ENCODE measurements at places on chromosomes 2 and 18.

DNA sequence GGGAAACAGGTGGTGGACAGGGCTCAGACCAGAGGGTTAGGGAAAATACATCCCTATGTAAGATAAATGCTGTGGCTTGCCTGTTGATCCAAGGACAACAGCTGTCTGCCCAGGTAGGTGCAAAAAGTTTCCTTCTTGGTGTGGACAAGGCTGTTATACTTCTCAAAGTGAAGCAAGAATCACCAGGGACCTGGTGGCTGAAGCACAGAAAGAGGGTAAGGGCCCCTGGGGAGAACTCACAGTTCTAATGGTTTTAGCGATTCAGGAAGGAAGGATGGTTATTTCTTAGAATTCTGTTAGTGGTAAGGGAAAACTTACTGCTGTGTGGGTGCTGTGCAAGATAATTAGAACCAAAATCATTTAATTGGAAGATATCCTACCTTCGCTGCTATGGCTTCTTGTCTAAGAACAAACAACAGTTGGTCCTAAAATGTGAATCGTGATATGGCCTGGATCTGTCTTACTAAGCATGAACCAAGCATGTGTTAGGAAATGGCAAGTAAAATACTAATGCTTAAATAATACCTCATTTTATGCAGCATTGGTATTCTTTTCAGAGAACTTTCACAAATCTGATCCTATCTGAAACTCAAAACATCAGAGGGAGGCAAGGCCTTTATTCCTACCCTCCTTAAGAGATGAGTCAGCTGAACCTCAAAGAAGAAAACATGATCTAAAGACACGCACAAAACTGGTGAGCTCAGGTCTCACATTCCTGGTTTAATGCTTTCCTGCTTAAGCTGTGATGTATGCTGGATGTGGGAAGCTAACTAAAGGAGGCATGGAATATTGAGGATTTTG is 159.2 kb upstream of the THUMPD2 start:
- peak; percentile 93 for DNase-seq

DNA sequence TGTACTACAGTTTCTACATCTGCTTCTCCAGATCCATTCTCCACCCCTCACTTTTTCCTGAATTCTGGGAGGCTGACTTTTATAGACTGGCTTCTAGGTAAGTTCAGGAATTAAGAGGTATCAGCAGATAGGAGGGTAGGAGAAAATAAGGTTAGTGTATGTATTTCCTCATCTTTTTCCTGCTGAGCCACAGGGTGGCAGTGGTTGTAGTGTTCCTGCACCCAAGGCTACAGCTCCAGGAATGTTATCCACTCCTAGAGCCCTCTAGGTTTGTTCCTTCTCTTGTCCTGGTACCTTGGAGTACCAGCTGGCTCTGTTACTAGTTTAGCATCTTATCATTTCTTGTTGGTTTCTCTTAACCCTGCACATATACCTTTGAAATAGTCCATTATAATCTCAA is 40.7 kb upstream of the C2orf66 start:
- peak; percentile 43 for DNase-seq

- peak; percentile 2 for DNase-seq
Observed at GRCh38 chr2:152920846-152921245, 202.4 kb downstream of the ARL6IP6 start.

- DNase-seq = no peak
Observed at GRCh38 chr2:10397297-10397875, 50.7 kb downstream of the ODC1 start.

DNA sequence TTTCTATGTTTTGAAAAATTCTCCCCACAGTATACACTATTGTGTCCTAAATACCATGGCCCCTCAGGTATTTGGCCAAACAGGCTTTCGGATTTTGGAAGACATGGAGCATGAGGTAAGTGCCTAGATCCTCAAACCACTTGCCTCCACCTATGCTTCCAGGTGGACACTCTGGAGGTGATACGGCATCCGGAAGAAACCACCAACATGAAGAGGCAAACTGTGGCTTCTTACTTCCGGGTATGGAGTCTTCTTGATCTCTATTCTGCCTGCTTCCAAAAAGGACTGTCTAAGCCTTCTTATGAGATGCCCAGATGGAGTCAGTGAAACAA is 252.0 kb upstream of the SP5 start:
- DNase-seq = no peak

- DNase-seq = peak; percentile 53
Observed at GRCh38 chr2:40369267-40370006, 82.5 kb downstream of the SLC8A1 start.

DNA sequence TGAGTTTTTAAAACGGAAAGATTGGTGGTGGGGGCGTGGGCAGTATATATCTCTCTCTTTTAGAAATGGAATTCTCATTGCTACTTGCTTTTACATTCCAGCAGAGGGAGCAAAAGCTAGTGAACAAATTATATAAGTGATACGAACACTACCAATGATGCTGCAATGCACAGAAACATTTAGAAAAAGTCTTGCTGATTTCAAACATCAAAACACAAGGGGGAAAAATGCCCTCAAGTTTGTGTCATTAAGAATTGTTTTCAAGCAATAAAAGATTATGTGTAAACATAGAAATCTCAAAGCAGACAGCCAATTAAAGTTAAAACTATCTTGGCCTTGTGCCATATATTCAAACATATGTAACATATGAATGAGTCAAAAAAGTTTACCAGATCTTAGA is 296.3 kb upstream of the KCNJ3 start:
- DNase-seq = peak; percentile 33

- no peak for DNase-seq
Observed at GRCh38 chr2:71897137-71897480, 250.6 kb downstream of the CYP26B1 start.

- peak; percentile 60 for DNase-seq
Observed at GRCh38 chr18:28365411-28365831, 188.5 kb upstream of the CDH2 start.

- no peak for DNase-seq
Observed at GRCh38 chr2:209970271-209970670, 32.2 kb upstream of the RPE start.

DNA sequence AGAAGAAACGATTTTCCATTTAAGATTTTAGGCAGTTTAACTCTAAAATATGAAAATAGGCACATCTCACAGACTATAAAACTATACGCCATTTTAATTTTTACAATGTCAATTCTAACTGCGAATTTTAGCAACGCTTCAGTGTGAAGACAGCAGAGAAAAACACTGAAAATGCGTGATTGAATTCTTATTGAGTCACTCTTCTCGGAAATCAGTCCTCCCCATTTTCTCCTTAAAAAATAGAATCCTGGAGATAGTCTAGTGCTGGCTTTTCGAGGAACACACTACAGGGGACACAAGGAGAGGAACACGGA is 373 bp upstream of the TAF4B start:
- DNase-seq = no peak

DNA sequence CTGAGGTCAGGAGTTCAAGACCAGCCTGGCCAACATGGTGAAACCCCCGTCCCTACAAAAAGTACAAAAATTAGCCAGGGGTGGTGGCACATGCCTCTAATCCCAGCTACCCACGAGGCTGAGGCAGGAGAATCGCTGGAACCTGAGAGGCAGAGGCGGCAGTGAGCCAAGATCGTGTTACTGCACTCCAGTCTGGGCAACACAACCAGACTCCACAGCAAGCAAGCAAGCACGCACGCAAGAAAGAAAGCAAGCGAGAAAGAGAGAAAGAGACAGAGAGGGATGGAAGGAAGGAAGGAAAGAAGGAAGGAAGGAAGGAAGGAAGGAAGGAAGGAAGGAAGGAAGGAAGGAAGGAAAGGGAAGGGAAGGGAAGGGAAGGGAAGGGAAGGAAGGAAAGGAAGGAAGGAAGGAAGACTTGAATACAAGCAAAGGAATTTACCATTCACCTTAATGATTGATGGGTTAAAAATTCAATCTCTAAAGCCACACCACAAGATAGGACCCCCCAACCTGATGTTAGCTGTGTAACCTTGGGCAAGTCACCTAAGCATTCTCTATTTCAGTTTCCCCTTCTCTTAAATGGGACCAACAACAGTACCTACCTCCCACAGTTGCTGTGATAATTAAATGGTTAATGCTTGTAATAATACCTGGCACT is 181.7 kb downstream of the ATAD2B start:
- DNase-seq = no peak

DNA sequence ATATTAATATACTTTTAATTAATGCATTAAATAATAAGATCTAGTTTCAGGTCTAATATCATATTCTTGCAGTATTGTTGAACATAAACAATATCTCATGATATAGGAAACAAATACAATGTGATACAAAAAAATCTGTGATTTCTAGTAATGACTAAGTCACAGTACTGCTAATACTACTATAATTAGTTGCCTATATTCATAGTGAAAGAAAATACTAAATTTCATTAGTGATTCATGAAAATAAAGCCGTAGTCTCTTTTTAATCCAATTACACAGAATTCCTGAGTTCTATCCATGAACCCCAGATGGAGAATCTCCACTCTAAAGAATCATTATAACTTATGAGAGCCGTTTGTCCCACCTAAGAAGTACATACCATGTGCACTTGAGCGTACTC is 266.3 kb upstream of the ACVR2A start:
- no peak for DNase-seq

DNA sequence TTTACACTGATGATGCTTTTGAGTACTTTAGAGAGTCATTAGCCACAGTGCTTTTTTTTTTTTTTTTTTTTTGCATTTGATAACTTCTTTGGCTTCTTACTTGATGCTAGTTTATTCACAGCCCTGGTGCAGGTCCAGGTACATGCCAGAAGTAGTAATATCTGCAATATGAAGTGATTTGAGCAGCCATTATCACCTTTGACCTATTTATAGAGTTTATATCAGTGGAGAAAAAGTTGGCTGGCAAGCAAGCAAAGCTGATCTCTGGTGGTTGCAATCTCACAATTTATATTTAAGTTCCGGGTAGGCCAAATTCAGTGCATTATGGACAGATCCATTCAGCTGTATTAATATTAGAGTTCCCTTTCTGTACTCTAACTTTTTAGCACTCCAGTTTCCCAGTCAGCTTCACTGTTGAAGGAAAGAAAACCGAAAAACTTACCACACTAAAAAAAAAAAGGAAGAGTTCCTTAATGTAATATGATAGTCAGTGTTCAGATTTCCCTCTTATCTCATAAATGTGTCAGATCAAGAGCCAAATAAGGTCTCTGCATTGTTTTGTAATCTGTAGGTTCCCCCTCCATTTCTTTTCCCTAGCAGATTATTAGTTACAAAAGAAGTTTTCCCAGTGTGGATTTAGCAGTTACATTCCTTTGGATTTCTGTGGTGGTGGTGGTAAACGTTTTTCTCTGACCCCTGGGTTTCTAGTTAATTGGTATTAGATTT is 78.6 kb downstream of the HAUS1 start:
- DNase-seq = no peak

DNA sequence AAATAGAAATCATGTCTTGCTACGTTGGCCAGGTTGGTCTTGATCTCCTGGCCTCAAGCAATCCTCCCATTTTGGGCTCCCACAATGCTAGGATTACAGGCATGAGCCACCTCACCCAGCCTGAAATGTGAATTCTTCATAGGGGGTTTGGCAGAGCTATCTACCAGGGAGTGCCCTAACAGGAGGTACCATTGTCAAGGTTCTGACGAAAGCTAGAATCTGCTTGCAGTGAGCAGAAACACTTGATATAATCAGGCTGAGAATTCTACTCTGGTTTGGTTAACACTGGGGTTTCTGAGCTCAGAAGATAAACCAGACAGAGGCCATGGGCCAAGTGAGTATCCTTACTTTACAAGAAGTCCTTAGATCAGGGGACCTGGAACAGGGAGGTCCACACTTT is 7.2 kb upstream of the LAMA3 start:
- DNase-seq = no peak

GRCh38 chr2:72023678-72024390 is 123.8 kb downstream of the CYP26B1 start:
- no peak for DNase-seq

- DNase-seq = peak; percentile 4
Observed at GRCh38 chr2:142819411-142819810, 58.1 kb upstream of the KYNU start.

DNA sequence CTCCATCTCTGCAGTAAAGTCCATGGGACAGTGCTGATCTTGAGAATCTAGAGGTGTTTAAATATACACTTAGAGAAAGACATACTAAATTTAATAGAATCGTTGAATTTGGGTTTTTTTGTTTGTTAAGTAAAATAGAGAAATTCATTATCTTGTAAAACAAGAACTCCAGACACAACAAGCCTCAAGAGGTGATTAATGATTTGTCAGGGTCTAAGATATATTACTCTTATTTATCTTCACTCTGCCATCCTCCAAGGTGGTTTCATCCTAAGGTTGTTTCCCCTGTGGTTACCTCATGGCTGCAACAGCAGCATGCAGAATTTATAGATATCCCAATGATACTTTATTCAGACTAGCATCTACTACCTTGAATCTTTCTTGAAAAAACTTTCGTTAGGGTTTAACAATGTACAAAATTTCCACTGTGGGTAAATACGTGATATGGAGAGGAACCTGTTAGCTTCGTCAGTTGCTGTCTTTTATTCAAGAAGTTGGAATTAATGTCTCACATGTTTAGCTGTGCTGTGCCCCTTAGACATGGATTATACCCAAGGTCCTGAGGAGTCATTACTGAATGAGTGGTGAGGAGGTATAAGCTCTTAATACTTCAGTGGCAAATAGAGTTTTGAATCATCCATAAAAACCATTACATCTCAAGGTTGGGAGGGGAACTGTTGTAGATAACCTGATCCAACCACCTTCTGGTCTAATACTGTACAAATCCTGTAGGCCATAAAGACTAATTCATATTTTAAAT is 128.0 kb downstream of the GPD2 start:
- peak; percentile 3 for DNase-seq

GRCh38 chr2:124120246-124120645 is 95.2 kb downstream of the CNTNAP5 start:
- DNase-seq = no peak

DNA sequence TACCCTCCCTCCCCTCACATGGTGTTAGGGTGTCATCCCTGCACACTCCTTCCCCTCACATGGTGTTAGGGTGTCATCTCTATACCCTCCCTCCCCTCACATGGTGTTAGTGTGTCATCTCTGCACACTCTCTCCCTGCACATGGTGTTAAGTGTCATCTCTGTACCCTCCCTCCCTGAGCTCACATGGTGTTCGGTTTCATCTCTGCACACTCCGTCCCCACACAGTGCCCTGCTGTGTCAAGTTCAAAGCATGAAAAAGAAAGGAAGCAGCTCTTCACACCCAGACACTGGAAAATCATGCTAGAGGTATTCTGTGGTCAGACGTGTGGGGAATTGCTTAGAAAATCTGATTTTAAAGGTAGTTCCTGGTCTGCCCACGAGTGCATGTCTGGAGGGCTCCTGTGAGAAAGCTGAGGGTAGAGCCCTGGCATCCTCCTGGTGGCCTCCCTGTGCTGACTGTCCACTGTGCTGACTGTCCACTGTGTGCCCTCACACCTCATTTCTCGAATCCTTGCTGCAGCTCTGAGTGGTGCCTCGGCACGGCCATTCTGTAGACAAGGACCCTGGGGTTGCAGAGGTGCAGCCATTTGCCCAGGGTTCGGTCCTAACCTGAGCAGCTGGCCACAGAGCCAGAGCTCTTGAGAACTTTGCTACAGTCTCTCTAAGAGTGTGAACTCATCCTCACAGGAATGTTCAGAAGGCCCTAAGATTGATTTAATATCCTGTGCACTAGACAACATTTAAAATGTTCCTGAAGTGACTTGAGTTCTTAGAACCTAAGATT is 69.1 kb upstream of the NFATC1 start:
- DNase-seq = peak; percentile 52

- no peak for DNase-seq
Observed at GRCh38 chr18:2976218-2977132, 36.5 kb downstream of the LPIN2 start.
